Activated T-cell treated with anti-CD3 and anti-CD28 coated beads for 4 hours (primary cell): ENCODE measurements at places on chromosomes 11 and 22.

GRCh38 chr11:41413843-41414242 lies 45.6 kb downstream of the LRRC4C start:
- no peak for DNase-seq

DNA sequence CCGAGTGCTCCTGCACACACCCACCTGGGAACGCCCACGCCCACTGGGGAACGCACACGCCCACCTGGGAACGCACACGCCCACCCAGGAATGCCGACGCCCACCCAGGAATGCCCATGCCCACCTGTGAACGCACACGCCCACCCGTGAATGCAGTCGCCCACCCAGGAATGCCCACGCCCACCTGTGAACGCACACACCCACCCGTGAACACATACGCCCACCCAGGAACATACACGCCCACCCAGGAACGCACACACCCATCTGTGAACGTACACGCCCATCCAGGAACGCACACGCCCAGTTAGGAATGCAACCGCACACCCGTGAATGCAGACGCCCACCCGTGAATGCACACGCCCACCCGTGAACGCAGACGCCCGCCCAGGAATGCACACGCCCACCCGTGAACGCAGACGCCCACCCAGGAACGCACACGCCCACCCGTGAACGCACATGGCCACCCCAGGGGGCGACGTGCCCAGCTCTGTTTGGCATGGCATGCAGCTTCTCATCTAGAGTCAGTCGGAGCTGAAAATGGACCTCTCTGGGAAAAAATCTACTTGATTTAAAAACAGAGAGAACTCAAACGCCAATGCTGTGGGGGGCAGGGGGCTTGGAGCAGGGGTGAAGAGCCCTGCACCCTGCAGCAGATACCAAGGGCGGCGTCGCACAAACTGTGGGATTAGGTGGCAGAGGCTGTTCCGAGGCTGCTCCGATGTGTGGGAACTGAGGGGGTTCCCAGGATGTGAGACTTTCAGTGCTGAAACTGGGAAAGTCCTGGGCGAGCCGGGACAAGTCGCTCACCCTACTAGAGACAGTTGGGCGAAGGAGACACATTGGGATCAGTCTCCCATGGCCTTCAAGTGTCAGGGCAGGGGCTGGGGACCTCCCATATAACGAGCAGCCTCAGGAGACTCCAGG lies 83.3 kb downstream of the MYEOV start:
- no peak for DNase-seq

DNA sequence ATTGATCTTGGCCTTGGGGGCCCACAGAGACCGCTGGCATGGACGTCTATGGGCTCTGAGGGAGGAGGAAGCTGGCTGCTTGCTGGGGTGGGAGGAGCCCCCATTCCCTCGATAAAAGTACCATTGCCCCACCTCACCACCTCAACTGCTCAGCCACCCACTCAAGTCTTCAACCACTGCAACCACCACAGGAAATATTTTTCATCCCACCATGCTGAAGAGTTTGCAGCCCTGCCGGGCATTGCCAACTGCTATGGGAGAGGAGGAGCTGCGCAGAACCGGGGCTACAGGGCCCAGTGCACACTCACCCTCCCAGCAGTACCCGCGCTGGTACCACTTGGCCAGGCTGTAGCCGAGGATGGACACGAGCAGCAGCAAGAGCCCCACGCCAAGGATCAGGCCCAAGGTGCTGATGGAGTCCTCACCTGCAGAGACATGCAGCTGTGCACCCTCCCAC lies 29.2 kb downstream of the IL10RA start:
- DNase-seq, result no peak

DNA sequence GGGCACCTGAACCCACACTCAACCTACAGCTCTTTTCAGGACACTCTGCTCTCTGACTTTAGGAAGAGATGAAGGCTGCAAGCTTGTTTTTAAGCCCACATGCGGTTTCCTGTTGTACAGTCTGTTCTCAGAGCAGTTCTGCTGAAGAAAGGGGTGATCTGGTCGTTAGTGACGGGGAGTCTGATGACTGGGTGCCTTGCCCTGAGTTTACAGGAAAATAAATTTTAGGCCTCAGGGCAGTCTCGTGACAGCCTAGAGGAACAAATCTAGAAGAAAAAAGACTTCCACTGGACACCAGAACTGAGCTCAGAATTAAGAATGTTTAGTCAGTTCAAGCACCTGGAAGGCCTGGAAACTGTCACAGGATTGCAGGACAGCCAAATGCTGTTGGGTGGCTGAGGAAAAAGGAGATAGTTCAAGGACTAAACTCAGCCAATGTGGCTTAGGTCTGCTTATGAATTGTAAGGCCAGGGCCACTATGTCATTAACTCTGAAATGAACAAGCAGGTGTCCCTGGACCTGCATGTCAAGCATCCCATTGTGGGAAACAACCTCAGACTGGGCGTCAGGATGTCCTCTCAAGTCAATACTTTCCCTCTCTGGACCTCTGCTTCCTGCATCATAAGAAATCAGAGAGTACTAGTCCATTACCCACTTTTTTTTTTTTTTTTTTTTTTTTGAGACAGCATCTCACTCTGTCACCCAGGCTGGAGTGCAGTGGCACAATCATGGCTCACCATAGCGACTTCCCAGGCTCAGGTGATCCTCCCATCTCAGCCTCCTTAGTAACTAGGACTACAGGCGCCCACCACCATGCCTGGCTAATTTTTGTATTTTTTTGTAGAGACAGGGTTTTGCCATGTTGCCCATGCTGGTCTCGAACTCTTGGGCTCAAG lies 5.7 kb downstream of the PIK3IP1 start:
- peak; percentile 44 for DNase-seq

DNA sequence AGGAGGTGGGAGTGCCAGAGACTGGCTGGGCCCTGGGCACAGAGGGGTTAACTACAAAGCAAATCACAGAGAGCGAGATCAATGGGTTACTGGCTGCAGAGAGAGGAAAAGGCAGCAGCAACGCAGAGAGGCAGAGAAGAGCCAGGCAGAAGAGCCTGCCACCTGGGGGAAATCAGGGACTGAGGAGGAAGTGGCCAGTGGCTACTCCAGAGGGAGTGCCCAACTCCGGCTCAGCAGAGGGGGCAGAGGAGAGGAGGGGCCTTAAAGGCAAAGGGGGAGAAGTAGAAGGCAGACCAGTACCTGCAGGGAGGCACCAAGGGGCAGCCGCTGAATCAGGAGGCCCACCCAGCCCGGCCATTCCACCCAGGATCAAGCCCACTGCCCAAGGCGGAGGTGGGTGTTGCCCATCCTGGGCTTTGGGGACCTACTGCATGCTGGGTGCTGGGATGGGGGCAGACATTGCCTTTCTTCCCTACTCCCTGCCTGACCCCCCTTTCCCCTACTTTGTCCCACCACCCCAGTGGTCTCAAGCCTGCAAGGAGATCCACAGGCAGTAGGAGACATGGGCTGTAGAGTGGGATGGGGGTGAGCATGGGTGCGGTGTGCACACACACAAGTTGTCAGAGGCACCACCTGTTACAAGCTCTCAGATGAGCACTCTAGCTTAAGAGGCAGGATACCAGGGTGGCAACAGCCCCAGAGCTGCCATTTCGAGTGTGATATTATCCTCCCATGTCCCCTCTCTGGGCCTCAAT lies 926 bp upstream of the GALR3 start:
- no peak for DNase-seq

GRCh38 chr11:75728992-75729391 lies 11.4 kb downstream of the MOGAT2 start:
- DNase-seq, result no peak

DNA sequence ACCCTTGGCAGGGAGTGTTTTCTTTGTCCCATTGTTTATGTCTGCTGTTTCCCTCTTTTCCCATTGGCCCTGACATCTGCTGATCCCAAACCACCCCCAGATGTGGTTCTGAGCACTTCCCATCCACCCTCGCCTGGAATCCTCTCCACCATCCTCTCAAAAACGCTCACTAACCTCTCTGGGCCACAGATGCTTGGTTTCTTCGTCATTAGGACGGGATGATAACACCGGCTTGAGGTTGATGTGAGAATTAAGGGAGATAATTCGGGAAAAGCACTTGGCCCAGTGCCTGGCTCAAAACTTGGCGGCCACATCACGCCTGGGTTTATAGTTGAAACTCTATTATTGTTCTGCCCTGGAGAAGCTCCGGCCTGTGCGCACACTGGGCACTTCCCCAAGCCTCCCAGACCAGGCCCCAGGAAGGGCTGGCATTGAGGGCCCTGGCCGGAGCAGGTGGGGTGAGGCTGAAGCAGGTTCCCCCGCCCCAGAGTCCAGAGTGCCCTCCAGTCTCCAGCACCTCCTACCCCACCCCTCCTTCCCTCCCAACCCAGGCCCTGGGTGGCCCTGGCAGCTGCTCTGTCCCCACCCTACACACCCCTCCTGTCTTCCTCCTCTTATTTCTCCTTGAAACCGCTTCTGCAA lies 63.7 kb downstream of the CYTH4 start:
- DNase-seq, result no peak

DNA sequence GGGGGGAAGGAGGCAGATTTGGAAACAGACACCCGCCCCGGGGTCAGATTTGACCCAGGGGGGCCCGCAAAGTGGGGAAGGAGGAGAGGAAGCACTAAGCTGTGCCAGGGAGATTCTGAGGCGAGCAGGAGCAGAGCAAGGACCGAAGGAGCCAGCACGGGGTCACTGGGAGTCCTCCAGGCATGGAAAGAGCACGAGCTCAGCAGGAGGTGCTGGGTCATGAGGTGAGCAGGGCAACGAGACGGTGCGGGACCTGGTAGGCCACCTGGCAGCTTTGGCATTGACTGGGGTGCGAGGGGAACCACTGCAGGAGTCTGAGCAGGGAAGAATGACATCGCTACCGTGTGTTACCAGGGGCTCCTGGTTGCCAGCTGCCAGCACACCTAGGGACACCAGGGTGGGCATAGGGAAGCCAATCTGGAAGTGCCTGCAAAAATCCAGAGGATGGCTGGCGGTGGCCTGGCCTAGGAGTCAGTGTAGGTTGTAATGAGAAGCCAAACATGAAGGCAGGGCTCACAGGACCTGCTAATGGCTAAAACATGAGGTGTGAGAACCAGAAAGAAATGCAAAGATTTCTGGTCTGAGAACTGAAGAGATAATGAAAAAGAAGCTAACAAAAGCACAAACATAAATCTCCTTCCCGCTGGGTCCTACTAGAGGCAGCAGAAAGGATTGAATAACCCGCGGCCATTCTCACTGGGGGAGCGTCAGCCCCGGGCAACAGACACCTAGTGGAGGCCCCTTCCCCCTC lies 63.5 kb downstream of the MICAL3 start:
- no peak for DNase-seq

- no peak for DNase-seq
These were observed 4.4 kb downstream of the CTSD start for GRCh38 chr11:1759151-1759850.

GRCh38 chr11:554428-555226 lies 5.9 kb downstream of the LMNTD2 start:
- peak; percentile 67 for DNase-seq

- no peak for DNase-seq
These were observed 32.1 kb downstream of the ENDOD1 start for GRCh38 chr11:95121698-95122097.

DNA sequence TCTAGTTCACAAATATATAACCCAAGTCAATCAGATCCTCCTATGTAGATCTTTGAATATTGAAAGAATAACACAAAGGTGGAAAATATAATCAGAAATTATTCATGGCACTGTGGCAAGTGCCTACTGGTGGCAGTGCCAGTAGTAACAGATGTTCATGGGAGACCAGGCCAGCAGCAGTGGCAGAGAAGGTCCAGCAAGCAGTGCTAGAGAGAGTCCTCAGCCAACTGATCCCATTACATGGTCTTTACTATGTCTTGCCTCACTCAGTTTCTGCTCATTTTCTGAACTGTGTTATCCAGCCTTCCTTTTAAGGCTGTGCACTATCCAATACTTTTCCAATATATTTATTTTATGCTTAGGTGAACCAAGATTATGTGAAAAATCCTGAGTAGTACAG lies 124.9 kb downstream of the MRTFA start:
- no peak for DNase-seq

DNA sequence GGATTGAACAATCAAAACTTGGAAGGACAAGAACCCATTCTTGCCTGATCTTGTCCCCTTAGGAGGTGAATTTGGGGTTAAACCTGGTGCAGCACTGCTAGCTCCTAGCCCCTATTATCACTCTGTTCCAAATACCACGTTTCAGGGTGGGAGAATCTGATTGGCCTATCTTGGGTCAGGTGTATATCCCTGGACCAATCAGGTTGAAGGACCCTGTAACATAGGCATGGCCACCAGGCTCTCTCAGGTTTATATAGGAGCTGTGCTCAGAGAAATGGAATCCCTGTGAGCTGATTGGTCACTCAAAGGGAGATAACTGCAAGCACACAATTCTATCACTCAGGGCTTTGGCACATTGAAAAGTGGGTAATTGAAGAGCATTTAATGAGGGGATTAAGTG lies 26.6 kb upstream of the AMPD3 start:
- no peak for DNase-seq
